ENCODE measurements at places on chromosomes 4 and X.

DNA sequence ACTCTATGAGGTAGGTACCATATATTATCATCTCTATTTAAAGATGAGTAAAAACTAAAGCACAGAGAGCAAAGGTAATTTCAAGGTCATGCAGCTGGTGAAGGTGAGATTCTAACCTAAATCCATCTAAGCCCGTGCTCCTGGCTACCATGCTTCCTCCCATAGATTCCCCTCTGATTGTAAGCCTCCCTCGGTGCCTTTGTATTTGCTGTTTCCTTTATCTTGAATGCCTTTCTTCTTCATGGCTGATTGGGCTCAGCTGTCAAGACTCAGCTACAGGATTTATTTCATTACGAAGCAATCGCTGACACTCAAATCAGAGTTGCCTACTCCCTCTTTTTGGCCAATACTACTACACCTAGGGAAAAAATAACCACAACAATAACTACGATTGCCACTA, 217.1 kb downstream of the ARAP2 start:
- no peak for DNase-seq

DNA sequence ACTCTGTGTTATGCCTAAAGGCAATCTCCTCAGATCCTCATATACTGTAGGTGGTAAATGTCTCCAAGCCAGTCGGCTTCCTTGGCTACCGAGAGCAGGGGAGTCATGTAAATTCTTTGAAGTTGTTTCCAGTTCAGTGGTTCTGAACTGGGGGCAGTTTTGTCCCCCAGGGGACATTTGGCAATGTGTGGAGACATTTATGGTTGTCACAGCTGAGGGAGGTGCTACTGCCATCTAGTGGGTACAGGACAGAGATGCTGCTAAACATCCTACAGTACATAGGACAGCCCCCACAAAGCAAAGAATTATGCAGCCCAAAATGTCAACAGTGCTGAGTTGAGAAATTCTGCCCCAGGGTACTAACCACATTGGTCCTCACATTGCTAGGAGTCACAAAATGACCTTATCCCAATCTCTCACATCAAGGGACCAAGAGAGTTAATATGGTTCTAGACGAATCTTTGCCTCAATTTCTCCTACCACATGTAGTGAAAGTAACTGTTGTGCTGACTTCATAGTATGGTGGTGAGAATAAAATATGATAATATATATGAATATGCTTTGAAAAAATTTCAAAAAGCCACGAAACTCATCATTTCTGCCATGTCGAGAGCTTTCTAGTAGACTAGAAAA, 104.4 kb upstream of the ARHGAP24 start:
- no peak for DNase-seq

DNA sequence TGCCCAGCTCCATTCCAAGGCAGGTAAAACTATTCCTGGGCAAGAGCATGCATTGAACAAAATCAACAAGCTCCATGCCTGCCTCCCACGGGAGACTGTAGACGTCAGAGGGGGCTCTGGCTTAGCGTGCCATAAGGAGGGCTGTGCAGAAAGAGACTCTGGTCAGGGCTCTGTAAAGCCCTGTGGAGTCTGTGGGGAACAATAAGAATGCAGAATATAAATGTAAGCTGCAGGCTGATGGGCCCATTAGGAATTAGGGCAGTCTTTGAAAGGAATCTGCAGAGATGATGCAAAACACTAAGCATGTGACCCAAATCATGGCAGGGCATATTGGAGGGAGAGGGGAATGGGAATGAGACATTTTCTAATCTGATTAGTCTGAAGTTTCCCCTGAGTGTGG, 170.3 kb downstream of the EFHC2 start:
- DNase-seq: no peak

DNA sequence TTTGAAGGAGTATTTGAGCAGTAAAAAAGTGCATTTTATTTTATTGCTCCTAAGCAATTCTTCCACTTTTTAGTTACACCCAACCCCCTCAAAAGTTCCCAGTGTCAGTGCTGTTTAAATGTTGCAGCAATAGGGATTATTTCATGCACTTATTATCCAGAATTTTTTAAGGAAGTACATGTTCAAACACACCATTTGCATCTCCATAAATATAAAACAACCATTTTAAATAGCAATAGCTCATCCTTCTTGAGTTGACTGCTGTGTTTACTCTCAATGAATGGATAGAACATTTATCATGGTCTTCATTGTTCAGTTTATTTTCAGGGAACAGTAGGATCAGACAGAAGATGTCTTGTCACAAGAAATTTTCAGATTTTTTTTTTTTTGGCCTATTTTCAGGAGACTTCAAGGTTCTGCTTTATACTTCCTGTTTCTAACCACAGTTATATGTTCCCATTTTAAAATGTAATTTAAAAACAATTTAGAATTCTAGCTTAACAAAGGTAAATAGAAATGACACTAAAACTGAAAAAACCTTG, 171.9 kb downstream of the TMA16 start:
- no peak for DNase-seq

DNA sequence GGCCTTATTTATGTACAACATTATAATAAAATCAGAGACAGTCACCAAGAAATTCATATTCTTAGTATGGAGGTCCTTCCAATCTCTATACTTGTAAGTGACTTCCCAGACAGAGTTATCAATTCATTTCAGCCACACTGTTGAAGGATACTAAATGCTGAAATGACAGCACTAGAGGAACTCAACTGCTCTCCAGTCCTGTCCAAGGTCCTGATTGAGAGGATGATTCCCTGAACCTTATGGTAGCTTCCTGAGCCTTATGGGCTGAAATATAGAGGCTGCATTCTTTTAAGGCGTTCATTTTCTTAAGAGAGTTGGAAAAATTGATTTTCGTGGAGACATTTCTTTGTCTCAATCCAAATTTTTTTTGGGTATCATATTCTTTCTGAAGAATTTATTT, 205.9 kb downstream of the TLL1 start:
- no peak for DNase-seq

GRCh38 chr4:113113151-113113550, 63.7 kb downstream of the ANK2 start:
- no peak for DNase-seq

DNA sequence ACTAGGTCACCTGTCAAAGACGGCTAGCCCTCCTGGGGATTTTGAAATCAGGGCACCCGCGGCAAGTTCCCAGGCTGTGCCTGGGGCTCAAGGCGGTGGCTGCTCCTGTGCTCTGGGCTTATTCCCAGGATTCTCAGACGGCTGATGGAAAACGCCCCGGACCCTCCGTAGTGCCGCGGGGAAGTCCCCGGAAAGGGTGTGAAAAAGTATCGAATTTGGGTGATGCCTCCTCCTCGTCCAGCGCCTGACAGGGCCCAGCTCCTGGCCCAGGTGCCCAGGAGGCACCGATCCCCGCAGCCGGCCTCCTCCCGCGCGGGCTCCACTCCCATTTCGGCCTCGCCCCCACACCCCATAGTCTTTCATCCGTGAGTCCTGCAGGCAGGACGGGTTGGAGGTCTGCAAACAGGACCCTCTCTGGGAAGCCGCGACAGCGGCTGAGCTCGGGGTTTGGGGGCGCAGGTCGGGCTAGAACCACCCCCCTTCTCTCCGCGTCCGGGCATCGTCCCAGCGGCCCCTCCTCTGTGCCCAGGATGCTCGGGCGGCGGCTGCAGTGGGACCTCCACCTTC, 1.1 kb upstream of the NSG1 start:
- DNase-seq: no peak

DNA sequence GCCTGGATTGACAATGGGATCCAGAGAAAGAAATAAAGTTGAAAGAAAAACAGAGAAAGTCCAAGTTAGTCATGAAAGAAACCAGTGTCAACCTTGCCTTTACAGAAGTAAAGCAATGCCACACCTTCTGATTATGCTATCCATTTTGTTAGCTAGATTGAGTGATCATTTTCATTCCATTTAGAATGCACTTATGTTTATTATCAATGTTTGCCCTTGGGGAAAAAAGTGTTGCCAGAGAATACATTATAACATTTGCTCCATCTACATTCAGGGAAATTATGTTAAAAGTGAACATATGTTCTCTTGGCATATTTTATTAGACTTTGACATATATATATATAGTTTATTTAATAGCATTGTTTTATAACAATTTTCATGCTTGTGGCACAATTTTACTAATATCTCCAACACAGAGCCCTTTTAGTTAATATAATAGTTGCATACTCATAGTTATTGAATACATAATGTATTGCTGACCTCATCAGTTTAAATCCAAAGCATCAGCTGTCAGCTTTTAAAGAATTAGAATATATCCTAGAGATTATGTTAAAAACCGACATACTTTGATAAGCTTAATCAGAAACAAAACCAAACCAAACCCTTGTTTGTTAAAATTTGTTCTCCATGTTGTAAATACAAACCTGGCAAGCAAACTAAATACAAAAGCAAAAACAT, 134.2 kb downstream of the SORBS2 start:
- no peak for DNase-seq

DNA sequence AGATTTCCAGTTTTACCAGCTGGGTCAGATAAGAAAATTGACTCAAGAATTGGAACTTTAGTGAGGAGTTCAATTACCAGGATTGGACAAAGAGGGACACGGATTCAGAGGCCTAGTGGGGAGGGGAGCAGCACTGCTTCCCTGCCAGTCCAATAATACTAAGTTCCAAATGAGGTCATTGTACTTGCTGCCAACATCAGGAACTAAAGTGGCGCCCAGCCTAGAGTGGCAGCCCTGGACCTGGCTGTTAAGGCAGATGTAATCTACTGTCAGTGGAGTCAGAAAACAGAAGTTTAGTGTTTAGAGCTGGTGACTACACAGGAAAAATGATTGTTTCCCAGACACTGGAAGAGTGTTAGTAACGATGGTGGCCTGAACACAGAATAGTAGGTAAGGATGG, 42.7 kb upstream of the RAPGEF2 start:
- no peak for DNase-seq

DNA sequence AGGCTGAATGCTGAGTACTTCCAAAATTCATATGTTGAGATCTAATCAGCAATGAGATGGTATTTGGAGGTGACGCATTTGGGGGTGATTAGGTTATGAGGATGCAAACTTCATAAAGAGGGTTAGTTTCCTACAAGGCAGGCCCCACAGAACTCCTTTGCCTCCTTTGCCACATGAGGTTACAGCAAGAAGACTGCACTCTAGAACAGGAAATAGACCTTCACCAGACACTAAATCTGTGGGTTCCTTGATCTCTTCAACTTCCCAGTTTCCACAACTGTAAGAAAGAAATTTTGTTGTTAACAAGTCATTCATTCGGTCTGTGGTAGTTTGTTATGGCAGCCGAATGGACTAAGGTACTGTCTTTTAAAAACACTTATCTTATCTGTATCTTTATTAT, 681.9 kb upstream of the HS3ST1 start:
- no peak for DNase-seq

DNA sequence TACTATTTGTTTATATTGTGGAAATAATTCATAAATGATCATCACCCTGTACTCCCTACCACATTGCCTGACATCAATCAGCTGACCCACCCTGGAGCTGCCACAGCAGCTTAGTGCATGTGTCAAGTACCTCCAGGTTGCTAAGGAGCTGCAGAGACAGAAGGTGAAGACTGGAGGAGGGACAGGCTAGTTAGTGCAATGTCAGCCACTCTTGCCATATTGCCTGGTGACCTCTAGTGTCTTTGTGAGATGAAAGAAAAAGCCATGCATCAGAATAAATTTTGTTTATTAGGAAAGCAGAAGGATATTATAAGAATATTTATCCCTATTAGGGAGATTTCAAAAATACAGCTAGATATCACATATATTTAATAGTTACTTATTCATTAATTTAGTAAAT, 243.9 kb upstream of the FAT4 start:
- DNase-seq: no peak

DNA sequence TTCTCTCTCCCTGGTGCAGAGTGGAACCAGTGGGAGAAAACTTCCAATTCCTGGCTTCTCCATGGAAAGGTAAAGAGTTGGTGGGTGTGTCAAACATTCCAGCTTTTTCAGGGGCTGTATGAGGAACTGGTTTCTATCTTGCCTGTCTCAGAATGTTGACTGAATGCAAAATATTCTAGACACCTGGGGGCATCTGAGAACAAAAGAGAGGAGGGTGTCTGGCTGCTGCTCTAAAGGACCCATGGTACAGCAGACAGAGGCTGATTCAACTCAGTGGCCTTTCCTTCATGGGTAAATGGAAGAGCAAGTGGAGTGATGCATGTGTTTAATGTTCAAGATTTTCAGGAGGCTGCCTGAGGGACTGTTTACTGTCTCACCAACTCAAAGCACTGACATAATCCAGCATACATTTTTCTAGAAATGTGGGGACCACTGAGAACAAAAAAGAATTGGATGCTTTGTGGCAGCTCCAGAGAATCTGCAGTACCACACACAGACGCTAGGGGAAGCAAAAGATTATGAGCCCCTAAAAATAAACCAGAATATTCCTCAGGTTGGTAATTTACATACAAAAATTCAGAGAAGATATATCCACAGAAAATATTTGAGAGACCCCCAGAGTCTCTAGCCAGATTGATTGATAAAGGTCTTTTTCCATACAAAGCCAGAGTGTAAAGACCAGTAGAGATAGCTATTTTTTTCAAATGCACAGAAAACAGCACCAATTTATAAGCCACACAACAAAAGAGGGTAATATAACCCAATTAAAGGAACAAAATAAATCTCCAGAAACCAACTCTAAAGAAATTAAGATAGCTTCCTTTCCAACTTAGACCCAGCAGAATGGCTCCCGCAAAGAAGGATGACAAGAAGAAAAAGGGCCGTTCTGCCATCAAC, 48.0 kb upstream of the STARD8 start:
- no peak for DNase-seq

DNA sequence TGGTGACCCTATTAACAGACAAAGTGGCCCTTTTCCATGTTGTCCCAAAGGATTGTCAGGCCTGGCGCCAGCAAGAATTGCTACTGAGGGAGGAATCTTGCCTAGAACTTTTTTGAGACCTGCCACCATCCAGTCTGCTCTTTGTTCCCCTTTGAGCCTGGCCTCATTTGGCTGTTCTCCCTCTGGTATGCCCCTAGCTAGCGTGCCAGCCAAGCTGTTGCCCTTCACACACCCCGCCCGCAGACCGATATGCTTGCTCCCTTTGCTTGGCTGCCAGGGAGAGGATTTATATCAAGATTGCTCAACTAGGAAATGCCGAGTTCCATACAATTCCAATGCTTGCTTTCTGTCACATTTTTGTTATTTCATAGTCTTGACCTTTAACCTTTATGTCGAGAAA, 24.4 kb downstream of the IGSF1 start:
- DNase-seq: no peak

Data from CD4-positive, alpha-beta T cell treated with Interleukin-15 for 4 hours (primary cell).